H7 (cell line): ENCODE measurements at places on chromosomes 6 and 20.

GRCh38 chr20:61072398-61072797 is 179.7 kb upstream of the CDH4 start:
- no peak for DNase-seq

GRCh38 chr20:24585796-24586522 is 116.5 kb downstream of the SYNDIG1 start:
- DNase-seq, result no peak

- no peak for DNase-seq
Observed at GRCh38 chr6:75968143-75968542, 104.3 kb downstream of the IMPG1 start.

DNA sequence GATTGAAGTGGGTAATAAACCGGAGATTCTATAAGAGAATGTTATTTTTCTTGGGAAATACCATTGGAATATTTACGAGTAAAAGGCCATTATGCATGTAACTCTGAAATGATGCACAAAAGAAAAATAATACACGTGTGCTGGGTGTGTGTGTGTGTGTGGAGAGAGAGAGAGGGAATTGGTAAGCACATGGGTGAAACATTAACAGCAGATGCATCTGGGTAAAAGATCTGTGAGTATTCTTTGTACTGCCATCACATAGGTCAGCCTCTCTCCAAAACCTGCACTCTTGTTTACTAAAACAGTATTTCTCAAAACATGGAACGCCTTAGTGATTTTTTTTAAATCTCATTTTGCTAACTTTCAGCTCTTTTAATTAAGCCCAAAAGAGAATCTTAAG is 28.9 kb downstream of the EYA2 start:
- no peak for DNase-seq
